ENCODE measurements at places on chromosomes 11 and 22.
A peak's percentile ranks its signal among the peaks of the same experiment; 100 is the strongest.

- no peak for DNase-seq
These were observed 21.2 kb upstream of the MAP6 start for GRCh38 chr11:75689863-75690609.

DNA sequence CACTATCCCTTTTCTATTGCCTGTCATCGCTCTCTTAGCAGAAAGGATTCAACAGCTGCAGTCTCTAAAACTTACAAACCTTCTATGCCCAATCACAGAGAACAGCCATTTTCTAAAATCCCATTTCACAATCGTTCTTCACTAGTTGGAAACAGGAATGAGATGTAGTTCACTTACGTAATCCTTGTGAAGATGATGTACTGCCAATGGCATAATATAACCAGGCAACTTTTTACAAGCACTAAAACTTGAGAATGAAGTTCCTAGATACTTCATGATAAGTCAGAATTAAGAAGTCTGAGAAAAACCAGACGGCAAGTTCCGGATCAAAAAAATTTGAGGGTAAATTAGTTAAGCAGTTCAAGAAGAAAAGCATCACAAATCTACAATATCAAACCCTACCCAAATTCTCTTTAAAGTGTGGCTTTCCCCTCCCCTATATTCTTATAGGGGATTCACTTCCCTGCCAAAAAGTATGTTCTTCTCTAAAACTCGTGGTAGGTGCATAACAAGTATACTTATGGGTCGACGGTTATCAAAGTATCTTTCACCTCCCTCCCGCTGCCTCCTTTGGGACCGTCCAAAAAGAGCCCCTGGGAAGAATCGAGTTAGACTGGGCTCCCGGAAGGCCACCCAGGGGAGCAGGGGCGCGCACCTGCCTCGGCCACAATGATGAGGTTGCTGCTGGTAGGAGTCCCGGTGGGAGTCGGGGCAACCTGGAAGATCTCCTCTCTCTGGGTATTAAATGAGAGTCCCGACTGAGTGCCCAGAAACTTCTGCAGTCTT lies 666 bp downstream of the MSANTD4 start:
- DNase-seq: no peak

DNA sequence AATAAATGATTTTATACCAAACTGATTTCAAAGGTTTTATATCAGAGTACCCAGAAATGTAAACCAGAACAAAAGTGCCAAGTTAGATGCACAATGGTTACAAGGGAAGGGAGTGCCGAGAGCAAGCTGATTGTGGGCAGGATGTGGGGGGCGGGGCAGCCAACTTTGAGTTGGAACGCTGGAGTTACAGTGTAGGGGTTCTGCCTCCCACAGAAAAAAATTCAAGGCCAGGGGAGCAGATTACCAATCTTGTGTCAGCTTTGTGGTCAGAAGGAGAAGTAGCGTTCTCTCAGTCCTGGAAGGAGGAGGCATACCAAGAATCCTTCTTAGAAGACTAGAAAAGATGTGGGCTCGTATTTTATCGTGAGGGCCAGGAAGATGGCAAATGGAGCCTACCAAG lies 15.9 kb upstream of the POU2AF2 start:
- DNase-seq: no peak

- no peak for DNase-seq
These were observed 16.8 kb upstream of the TEF start for GRCh38 chr22:41364955-41365354.

GRCh38 chr11:29782447-29782846 lies 234.4 kb downstream of the KCNA4 start:
- DNase-seq: no peak

DNA sequence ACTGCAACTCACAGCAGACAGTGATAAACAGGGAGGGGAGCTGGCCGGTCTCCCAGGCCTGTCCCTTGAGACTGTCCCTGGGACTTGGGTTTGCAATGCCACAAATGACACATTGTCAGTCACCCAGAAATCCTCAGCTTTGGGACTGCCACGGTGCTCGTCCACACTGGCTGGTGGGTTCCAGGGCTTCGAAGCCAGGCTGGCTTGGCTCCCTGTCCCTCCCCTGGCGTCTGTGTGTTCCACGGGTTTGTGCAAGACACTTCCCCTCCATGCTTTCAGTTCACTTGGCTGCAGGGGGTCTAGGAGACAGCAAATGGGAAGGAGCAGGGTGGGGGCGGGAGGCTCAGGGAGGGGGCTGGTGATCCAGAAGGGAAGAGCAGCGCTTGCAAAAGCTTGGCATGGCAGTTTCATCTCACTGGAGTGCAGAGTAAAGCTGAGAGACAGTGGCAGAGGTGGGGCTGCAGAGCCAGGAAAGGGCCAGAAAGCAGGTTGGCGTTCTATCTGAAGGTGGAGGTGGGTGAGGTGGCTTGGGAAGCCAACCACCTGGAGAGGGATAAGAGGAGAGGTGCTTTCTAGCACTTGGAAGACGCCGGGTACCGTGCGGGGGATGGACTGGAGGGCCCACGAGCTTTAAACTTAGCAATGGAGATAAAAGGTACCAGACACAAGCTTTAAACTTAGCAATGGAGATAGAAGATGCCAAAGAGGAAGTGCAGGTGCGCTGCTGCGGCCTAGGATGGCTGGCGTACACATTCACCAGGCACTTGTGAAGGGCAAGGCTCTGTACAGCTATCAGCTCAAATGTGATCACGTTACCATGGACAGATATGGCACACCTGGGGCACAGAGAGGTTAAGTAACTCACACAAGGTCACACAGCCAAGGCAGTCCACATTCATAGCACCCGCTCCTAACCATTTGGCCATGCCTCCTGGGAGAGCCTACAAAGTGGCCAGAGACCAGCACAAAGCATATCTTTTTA lies 86.4 kb upstream of the SHISAL1 start:
- no peak for DNase-seq

DNA sequence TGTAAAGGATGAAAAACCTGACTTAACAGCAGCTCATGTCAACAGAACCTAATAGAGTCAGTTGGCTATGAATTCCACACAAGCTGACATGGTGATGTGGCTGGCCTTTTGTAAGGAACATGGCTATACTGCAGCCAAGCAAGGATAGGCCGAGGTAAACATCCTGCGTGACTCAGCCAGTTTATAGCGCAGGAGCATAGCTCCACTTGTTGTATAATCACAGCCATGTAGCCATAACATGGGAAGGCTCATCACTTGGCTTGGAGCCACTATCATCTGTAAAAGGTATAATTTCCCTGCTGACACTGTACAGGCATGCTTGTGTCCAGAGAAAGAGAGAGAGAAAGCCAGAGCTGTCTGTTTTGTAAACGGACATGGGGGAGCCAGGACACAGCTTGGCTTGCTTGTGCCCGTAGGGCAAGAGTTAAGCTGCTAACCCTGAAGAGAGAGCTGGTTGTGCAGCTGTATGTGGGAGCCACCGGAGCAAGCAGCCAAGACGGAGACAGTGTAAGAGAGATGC lies 104.4 kb upstream of the PLET1 start:
- DNase-seq: peak; percentile 39

GRCh38 chr11:132042296-132042695 lies 671.9 kb downstream of the NTM start:
- DNase-seq: no peak

- DNase-seq: no peak
These were observed 26.4 kb downstream of the MMP13 start for GRCh38 chr11:102929166-102929565.

All from COR-L47 (cell line).